ENCODE measurements at places on chromosomes 7 and 10.

DNA sequence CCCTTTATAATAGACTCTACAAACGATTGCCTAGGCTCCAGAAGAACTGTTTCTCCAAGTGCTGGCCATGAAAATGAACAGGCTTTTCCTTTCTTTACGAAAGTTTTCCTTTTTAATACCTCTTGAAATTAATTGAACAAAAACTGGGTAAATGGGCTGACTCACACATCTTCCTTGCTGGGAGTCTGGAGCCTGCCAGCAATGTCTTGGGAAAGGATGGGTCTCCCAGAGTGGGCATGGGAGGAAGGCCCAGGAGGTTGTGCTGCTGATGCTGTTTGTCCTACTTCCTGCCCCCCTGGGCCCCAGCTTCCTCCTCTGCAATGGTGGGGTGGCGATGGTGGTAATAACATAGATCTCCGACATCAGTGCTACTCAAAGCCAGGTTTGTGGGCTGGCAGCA is 174.1 kb downstream of the RPS24 start:
- DNase-seq, result no peak

DNA sequence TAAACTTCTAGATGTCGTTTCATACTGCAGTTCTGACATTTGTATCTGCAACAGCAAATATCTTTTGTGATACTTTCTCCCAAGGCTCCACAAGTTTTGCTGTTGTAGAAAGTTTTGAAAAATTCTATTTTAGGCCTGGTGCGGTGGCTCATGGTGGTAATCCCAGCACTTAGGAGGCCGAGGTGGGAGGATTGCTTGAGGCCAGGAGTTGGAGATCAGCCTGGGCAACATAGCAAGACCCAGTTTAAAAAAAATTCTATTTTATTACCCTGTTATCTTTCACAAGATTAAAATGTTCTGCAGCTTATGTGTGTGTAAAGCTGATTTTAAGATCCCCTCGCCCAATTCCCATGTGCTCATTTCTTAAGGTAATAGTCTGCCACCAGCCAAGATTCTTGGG is 1.4 kb downstream of the SND1 start:
- DNase-seq, result no peak

DNA sequence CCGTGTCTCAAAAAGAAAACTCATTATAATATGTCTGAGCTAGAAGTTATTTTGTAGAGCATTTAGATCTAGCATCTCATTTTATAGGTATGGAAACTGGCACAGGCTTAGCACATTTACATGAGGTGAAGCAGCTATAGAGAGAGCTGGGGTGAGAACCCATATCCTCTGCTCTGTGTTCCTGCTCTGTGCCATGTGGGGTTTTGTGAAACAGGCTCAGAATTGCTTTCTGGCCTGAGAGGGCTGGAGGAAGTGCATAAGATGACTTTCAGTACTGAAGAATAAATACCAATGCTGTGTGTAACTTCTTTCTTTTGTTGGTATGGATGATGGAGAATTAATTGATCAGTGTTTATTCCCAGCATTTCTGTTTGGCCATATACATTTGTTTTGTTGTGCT is 159.1 kb downstream of the LRRC4 start:
- no peak for DNase-seq

GRCh38 chr7:139901901-139902300 is 72.8 kb downstream of the TBXAS1 start:
- no peak for DNase-seq

DNA sequence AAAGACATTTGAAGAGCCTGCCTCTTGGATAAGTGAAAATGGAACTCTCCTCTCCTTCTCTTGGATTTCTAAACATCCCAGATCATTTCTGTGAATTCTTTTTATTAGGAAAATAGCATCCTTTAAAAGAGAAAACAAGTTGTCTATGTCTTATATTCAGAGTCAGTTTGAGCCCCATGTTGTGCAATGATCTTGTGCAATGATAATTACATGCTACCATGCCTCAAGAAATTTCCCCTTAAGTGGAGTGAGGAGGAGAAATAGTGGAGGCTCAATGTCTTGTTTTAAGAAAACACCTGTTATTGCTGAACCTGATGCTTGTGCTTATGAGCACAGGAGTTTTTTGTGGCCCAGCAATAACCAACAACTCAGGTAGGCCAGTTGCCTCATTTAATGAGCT is 103.6 kb downstream of the NPSR1 start:
- no peak for DNase-seq

GRCh38 chr10:5147981-5148677 is 36.8 kb downstream of the AKR1C8 start:
- no peak for DNase-seq

DNA sequence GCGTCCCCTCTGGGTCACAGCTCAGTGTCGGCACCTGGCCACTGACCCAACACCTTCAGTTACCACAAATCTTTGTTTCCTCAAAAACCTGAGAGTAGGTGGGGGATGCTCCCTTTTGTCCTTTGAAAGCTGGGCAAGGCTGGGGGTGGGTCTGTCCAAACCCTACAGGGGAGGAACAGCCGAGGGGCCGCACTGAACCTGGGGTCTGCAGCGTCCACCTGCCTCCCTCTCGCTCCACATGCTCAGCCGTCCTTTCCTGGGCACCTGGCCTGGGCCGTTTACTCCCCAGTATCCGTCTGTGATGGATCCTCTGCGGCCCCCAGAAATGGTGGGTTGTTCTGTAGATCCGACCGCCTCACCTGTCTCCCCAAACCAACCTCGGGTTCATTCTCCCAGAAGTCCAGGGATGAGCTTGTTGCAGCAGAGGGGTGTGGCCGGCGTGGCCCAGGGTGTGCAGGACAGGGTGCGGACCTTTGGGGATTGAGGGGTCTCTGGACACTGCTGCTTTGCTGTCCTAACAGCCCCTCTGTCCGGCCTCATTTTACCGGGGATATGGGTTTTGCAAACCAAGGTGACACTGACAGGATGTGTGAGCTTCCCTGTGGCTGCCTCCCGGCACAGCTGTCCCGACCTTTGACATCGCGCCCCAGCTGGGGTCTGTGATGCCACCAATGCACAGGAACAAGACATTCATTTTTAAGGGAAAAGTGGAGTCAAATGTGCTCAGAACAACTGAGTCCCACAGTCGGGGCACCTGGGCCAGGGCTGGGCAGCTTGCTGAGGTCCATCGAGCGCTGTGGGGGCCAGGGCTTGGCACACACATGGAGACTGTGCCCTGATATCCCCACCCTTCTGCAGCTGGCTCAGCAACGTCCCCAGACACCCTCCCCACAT is 115.9 kb downstream of the VIPR2 start:
- DNase-seq, result no peak

- DNase-seq, result no peak
These were observed 7.5 kb downstream of the GRB10 start for GRCh38 chr7:50775231-50775630.

GRCh38 chr10:80451132-80451531 is 3.0 kb upstream of the TSPAN14 start:
- no peak for DNase-seq

DNA sequence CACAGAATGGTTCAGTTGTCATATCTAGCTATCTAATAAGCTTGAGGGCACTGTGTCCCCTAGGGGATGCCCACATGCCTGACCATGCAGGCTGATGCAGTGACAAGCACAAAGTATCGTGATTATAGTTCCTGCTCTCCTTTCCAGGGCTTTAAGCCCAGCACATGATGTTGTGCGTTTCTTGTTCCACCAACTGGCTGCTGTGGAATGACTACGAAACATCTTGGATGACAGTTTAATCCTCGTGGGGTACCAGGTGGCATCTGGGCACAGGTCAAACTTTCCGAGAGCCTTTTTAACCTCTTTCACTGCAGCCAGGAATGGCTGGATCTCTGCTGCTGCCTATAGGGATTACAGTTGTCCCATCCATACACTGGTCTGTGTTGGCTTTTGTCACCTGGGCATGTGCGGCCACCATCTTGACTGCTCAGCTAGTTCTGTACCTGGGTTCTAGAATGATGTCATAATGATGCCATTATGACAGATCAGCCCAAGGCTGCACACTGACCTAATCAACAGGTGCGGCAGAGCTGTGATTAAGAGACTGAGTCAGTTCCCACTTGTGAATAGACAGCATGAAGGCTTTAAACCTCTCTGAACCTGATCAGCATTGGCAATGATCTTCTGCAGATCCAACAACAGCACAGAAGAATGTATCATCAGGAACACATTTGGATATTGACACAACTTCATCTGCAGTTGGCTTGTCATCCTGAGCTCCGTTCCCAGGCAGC is 144.1 kb downstream of the DLG5 start:
- DNase-seq, result no peak
